RWPE2 (cell line): ENCODE measurements at places on chromosomes 2 and 18.

DNA sequence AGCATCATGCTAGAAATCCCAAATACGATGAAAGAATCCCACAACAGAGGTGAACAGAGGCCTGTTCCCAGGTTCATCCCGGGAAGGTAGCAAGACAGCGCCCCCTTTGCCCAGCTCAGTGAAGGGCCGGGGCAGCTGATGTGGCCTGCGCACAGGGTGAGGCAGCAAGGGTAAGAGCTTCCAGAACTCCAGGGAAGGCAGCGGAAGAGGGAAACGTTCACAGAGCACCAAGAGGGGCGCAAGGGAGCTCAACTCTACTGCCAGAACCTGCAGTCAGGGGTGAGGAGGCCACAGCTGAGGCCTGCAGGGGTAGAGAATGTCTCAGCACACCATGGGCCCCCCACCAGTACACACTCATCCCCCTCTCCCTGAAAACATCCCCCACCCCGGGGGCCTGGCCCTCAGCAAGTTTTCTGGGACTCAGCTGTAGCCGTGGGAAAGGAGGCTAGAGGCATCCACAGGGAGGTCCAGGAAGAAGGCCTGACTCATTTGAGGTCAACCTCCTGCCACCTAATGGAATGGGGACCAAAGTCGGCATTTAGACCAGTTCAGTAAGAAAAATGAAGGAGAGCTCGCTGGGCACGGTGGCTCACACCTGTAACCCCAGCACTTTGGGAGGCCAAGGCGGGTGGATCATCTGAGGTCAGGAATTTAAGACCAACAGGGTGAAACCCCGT lies 95.6 kb upstream of the ASAP2 start:
- DNase-seq, result no peak

DNA sequence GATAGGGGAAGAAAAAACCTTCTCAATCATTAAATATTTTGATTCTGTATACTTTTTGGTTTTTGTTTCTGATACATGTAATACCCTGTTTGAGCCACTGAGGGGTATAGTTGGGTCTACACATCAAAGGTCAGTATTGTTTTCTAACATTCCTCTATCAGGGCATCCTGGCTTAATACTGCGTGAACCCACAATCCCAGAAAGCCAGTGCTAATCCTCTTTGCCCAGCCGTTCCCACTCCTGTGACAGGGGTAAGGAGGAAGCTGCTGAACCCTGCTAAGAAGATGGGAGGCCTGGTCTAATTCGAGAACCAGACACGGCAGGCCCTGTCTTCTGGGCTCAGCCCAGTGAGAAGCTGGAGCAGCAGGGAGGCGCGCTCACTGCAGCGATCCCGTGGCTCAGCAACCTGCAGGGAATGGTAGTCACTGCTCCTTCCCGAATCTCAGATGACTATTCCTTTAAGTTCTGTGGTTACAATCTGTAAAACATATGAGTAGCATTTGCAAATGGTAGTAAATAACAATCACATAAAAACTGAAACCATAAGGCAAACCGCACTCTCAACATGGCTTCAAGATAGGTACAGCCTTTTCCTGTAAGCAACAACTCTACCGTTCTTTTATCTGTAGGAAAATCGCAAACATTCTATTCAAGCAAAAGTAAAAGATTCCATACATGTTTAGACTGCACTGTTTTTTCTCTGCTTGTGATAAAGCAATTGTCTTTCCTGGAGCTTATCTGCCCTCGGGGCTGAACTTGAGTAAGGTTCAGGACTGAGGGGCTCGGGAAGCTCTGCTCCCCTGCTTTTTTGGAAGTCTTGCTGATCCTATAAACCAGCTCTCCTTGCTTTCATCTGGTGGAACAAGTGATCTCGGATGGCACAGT lies 87.0 kb downstream of the EPB41L3 start:
- DNase-seq, result no peak

DNA sequence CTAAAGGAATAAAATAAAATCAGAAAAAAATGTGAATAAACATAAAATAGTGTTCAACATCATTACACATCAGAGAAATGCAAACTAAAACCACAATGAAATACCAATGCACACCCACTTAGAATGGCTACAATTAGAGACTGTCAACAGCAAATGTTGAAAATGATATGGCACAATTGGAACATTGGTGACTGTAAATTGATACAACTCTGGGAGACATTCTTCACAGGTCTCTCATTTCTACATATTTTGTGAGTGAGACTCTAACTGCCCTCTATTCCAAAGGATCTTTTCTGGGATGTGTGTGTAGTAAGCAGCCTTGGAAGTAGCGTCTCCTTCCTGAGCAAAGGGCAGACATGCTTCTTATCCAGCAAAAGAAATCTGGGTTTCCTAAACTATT lies 323.0 kb downstream of the FBXO15 start:
- DNase-seq, result no peak

DNA sequence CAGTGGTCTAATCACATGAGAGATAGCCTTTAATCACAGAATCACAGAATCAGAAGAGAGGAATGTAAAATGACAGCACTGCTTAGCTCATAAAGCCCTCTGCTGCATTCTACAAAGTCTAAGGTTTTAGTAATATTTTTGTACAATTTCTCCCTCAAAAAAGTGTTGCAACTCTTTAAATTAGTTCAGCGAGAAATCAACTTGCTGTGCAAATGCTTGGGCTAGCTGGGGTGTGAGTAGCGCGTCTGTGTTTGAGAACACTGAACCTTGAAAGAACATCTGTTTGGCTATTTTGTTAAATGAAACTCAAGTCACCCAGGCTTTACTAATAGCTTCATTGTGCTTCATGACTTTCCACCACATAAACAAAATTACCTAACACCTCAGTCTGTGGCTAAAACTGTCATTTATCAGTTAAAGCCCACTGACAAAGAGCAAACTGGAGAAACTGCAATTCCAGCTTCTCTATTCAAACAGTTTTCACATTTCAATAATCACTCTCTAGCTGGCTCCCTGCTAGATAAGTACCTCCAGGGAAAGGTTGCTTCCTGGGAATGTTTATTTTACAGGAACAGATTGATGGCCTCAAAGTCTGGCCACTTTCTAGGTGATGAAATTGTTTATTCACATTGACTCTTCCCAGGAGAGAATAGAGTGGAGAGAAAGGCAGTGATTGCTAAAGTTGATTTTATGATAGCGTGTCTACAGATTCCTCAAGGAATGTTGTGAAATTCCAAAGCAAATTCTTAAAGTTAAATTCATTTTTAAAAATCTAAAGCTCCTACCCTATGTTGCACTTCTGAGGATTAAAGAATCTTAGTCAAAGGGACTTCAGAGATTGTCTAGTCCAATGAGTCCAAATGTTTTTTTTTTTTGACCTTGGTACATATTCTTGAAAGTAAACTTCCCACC lies 36.0 kb upstream of the STAT1 start:
- DNase-seq, result no peak
